ENCODE measurements at places on chromosomes 3 and 15.

DNA sequence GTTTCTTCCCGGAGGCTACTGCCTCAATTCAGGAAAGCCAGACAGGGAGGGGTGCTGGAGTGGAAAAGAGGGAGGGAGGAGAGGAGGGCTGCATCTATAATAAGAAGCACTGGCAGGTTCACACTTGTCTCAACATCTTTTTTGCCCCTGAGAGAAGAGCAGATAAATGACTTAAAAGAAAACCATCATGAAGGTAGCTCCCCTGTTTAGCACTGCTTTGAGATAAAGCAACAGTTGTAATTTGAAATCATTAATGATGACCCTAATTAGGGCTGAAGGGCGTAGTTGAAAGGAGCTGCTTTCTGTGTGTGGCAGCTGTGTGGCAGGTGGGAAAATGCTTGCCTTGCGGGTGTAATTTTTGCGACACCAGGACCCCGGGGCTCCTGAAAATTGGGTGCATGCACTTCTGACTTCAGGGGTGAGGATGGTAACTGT is 222.8 kb upstream of the IL12A start:
- DNase-seq: no peak

DNA sequence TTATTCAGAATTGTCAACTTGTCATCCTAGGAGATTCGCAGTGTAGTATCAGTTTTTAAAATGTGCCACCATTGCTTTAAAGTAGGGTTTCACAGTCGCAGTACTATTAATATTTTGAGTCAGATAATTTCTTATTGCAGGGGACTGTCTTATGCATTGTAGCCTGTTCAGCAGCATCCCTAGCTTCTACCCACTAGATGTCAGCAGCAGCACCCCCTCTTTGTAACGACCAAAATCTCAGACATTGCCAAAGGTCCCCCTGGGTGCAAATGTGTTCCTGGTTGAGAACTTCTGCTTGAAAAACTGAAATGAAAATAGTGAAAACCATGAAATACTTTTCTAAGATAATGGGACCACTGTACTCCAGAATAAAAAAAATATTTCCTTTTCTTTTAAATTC is 474.8 kb downstream of the CNTN3 start:
- DNase-seq: no peak

- no peak for DNase-seq
Observed at GRCh38 chr3:98744283-98744682, 18.9 kb upstream of the ST3GAL6 start.

DNA sequence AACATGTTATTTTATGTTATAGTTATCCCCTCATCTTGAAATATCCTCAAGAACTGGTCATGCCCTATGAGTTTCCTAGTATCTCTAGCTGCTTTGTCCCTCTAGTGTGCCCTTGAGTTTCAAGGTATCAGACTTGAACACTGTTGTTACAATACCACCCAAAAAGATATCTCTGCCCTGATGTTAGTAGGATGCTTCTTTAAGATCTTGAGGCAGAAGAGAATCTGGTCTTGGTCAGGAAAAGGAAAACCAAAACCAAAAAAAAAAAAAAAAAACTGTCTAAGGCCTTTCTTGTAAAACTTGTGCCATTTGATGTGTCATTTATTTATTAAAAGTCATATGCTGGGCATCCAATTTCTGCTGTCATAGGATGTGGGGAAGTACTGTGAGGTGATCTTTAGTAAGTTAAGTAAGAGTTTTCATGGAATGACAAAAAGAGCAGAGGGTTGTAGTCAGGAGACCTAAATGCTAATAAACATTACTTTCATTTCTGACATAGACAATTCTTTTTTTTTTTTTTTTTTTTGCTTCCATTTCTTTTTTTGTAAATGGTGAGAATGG is 229.7 kb downstream of the NECTIN3 start:
- DNase-seq: no peak

- no peak for DNase-seq
Observed at GRCh38 chr15:89129123-89129815, 41.0 kb downstream of the ABHD2 start.

All from foreskin keratinocyte (primary cell).